ENCODE measurements at places on chromosomes 5 and 9. TPM values are rescaled to one million over a fixed set of nuclear protein-coding genes. Genes with fewer than 3 reads are reported as not detected.

MYO10 gene
- polyA plus RNA-seq, result 52.4 TPM

TRMO gene
- polyA plus RNA-seq, result 10.8 TPM

CTSL gene
- polyA plus RNA-seq, result 341 TPM

AGXT2 gene
- polyA plus RNA-seq, result 5.9 TPM

MEIKIN gene
- polyA plus RNA-seq, result not detected

DOCK2 gene
- not detected for polyA plus RNA-seq

GRM6 gene
- polyA plus RNA-seq, result not detected

ELOVL7 gene
- 15.2 TPM for polyA plus RNA-seq

TSLP gene
- polyA plus RNA-seq, result 0.36 TPM

CYLC2 gene
- polyA plus RNA-seq, result not detected

ALDH1A1 gene
- polyA plus RNA-seq, result 201 TPM

ITGA1 gene
- 13.4 TPM for polyA plus RNA-seq

ANXA6 gene
- polyA plus RNA-seq, result 122 TPM

ADAMTSL2 gene
- polyA plus RNA-seq, result 1.5 TPM

NFIB gene
- 15.2 TPM for polyA plus RNA-seq

HTR1A gene
- not detected for polyA plus RNA-seq

C9orf152 gene
- 0.29 TPM for polyA plus RNA-seq

LCN2 gene
- 12.8 TPM for polyA plus RNA-seq

PRLR gene
- 24.7 TPM for polyA plus RNA-seq

ENHO gene
- 9.4 TPM for polyA plus RNA-seq

GDNF gene
- polyA plus RNA-seq, result 0.05 TPM

TSSK1B gene
- not detected for polyA plus RNA-seq

ARHGEF39 gene
- polyA plus RNA-seq, result 5.6 TPM

OBP2B gene
- polyA plus RNA-seq, result not detected

DEPDC1B gene
- 9.0 TPM for polyA plus RNA-seq

CCDC152 gene
- polyA plus RNA-seq, result 46.1 TPM

HAVCR1 gene
- polyA plus RNA-seq, result 1.7 TPM

KIF20A gene
- 9.0 TPM for polyA plus RNA-seq

SPATA31A3 gene
- polyA plus RNA-seq, result not detected

ECM2 gene
- 4.0 TPM for polyA plus RNA-seq

GABRA1 gene
- not detected for polyA plus RNA-seq

N4BP3 gene
- polyA plus RNA-seq, result 1.6 TPM

CD72 gene
- polyA plus RNA-seq, result 1.1 TPM

SCGB3A2 gene
- polyA plus RNA-seq, result 70.6 TPM

UBAP2 gene
- polyA plus RNA-seq, result 22.4 TPM

BARHL1 gene
- polyA plus RNA-seq, result not detected

EFNA5 gene
- 8.5 TPM for polyA plus RNA-seq

APC gene
- polyA plus RNA-seq, result 9.1 TPM

SPAG8 gene
- 0.55 TPM for polyA plus RNA-seq
